Activated T-cell treated with anti-CD3 and anti-CD28 coated beads for 48 hours (primary cell): ENCODE measurements at places on chromosomes 16 and 17.

GRCh38 chr17:33647956-33648355, 354.9 kb upstream of the ASIC2 start:
- no peak for DNase-seq

- DNase-seq: no peak
These were observed 30.8 kb downstream of the PLCD3 start for GRCh38 chr17:45101546-45101882.

DNA sequence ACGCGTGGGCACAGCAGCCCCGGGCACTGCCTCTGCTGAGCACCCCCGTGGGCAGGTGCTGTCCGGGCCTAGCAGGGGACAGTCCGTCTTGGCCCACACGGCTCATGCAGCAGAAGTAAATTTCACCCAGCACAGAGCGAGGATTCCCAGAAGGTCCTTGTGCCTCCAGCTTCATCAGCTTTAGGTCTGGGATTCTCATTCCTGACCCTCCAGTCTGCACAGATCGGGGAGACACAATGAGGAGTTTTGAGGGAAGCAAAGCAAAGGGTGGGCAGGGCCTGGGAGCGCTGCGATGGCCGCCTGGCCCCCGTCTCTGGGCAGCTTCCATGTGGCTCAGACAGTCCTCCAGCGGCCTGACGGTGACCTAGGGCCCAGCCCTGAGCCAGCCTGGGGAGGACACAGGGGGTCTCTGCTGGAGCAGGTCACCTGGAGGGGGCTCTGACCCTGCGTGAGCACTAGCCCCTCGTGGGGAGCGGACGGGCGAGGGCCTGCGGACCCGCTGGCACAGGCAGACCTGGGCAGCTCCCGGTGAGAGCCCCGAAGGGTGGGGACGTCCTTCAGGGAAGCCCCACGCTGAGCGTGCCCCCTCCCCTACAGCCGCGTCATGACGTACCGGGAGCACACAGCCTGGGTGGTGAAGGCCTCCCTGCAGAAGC, 30.7 kb upstream of the CHMP6 start:
- DNase-seq: no peak

DNA sequence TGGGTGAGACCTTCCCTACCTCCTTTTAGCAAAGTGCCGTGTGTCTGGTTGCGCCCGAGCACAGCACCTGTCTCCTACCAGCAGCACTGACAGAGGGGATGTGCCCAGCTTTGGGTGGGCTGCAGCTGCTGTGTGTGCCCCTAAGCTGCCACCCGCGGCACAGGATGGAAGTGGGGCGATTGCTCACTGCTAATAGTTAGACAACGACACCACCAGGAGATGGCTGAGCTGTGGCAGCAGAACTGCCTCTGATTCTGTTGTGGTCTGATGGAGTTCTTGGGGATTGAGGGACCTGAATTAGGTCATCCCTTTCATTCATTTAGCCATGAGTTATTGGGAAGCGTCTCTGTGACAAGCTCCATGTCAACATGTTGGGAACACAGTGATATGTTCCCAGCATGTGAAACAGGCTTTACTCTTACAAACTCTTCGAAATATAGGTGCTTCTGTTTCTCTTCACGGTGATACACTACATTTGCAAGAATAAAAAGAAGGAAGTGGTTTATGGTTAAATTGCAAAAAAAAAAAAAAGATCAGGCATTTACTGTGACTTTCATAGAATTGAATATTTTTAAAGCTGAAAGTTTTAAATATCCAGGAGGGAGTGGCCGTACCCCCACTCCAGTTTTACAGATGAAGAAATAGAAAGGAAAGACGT, 184.4 kb downstream of the MAF start:
- DNase-seq: no peak

DNA sequence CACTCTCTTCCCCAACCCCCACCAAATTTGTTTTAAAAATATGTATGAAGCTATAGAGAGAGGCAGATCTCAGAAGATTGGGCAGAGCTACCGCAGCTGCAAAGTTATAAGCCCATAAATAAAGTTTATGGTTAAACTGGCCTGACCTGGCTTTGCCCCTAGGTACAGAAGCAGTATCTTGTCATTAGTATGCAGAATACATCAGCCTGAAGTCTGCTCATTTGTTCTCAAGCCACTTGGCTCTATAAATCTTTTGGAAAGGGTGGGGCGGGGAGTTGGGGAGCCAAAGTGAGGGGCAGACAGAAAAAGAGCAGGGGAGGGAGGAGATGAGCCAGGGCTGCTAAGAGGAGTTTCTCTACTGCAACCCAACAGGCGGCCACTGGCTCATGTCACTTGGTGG, 113.2 kb downstream of the SOX9 start:
- no peak for DNase-seq
